HS-5 (cell line): ENCODE measurements at places on chromosomes 12 and 14.
A peak's percentile ranks its signal among the peaks of the same experiment; 100 is the strongest.

- no peak for DNase-seq
These were observed 249.0 kb downstream of the DPF3 start for GRCh38 chr14:72644758-72645489.

- no peak for DNase-seq
These were observed 82.0 kb downstream of the ETV6 start for GRCh38 chr12:11731455-11731854.

GRCh38 chr14:93714605-93715004 lies 73.7 kb downstream of the PRIMA1 start:
- DNase-seq, result no peak

- no peak for DNase-seq
These were observed 84.7 kb downstream of the SAMD4A start for GRCh38 chr14:54651649-54652048.

GRCh38 chr14:53925201-53925766 lies 31.3 kb downstream of the BMP4 start:
- DNase-seq, result no peak

- no peak for DNase-seq
These were observed 28.3 kb upstream of the ATP2A2 start for GRCh38 chr12:110252716-110253115.

DNA sequence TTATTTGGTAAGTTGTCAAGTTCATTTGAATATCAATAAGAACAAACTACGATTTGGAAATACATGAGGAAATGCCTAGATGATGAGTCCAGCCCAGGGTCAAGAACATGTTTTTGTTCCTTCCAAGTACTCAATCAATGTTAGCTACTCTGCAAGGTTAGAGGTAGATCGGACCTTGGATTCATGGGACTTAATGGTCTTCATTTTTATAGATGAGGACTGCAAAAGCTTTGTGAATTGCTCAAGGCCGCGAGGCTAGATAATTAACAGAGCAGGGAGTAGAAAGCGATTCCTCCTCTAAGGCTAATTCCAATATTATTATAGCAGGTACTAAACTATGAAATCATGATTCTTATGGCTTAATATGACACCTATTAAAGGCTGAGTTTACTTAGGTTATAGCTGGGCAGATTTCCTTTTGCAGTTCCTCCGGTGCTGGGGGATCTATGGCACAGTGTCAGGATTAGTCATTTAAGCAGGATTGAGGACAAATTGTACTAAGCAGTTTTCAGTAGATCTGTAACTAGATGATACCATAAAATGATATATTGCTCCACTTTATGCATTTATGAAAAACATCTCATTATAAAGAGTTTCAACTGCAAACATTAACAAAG lies 19.8 kb downstream of the NR1H4 start:
- DNase-seq, result no peak

- no peak for DNase-seq
These were observed 1.6 kb downstream of the CDH24 start for GRCh38 chr14:23055621-23056144.

DNA sequence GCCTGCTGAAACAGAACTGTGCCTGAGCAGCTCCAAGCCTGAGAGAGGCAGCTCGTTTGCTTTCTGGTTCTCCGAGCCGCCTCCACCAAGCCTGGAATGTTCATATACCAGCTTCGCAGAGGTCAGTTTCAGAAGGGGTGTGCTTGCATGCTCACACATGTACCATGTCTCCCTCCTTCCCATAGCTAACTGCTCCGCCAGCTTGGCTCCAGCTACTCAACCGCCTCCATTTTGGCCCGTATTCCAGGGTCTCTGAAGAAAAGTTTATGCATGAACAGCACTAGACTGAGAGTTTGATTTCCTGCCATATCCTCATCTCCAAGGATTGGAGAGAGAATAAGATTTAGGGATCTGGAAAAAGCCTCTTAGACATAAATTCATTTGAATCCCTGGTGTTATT lies 103.7 kb downstream of the SMOC1 start:
- no peak for DNase-seq

- DNase-seq, result no peak
These were observed 9.5 kb upstream of the NAA30 start for GRCh38 chr14:57380935-57381334.

- no peak for DNase-seq
These were observed 204 bp downstream of the HSP90AA1 start for GRCh38 chr14:102086709-102086971.

DNA sequence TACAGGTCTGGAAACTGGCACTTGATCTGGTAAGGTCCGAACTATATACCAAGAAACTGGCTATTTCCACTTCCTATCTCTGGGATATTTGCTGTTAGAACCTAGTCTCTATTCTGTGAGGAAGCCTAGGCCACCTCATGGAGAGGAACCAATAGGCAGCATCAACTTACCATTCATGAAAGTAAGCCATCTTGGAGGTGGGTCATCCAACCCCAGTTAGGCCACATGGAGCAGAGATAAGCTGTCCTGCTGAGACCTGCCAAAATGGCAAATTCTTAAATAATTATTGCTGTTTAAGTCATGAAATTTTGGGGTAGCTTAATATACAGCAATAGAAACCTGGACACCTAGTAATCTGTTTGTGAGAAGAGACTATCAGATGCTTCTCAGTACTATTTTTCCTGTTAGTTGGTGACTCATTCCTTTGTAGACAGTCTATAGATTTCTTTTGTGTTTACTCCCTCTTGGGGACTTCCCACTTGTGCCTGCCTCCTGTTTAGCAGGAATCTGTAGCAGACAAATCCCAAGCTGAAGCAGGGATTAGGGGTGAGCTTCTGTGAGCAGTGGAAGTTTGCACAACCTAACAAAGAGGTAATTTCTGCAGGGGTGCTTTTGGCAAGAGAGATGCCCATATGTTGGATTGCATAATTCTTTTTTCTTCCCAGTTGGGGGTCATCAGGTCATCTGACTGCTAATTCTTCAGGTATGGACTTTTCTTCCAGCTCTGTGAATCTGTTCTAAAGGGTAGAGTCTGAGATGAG lies 136.8 kb downstream of the IGF1 start:
- peak; percentile 5 for DNase-seq

GRCh38 chr14:67365476-67365875 lies 5.3 kb downstream of the EIF2S1 start:
- no peak for DNase-seq

DNA sequence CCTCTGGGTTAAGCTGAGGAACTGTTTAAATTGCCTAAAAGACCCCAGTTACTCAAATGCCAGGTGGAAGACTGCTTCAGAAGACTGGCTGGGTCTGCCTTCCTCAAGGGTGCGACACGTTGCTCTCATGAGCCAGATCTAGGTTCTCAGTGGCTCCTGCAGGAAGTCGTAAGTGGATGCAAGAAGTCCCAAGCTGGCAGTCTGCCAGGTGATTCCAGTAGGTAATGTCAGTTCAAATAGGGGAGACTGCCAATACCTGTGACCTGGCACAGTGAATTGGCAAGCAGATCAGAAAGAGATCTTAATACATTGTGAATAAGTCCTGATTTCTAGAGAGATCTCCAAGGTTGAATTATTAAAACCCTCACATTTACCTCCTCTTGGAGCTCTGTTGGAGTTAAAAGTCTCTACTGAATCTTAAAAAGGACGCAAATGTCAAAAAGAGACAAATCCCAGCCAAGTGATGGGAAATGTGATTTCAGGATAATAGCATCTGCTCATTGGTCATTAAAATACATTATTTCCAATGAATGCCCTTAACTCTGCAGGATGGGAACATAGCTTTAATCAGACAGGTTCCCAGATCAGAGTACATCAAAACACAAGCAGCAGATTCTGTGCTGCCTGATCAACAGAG lies 98.8 kb upstream of the FRMD6 start:
- no peak for DNase-seq

DNA sequence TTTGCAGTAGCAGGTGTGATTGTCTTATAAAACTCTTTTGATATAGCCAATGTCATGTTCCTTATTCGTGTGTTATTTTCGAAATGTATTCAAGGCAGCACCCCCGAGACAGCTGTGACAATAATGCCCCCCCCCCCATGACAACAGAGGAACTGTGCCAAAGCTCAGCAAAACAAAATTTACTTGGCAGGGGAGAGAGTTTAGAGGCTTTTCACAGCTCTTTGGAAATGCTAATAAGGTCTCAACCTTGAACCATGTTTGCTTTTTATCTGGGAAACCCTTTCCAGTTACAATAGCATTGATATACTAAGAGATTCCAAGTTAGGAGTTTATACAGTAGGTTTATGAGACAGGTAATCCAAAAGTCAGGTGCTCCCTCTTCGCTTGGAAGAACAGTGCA lies 56.4 kb upstream of the USP44 start:
- no peak for DNase-seq

- no peak for DNase-seq
These were observed 22.6 kb downstream of the GPHB5 start for GRCh38 chr14:63296060-63296563.

GRCh38 chr12:71731439-71732356 lies 23.0 kb upstream of the RAB21 start:
- DNase-seq, result peak; percentile 73
